Substantia nigra (tissue), 51 donors: ENCODE measurements at places on chromosomes 11 and 22.
A peak's percentile ranks its signal among the peaks of the same experiment; 100 is the strongest.

DNA sequence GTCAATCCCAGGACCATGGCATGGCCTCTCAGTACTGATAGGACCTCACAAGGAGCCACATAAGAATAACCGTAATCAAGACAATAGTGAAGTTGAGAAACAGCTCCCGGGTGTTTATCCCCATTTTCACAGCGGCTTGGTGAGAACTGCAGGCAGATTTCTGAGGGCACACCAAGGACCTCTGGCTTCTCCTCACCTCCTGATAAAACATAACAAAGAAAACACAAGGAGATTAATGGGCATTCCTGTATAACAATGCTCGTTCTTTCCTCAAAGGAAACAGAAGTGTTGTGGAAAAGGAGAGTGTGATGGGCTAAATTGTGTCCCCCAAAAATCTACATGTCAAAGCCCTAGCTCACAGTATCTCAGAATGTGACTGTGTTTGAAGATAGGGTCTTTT is 4.0 kb downstream of the SLN start:
- DNase-seq = no peak

GRCh38 chr22:28801845-28802594 is 1.7 kb upstream of the XBP1 start:
- no peak for DNase-seq

GRCh38 chr11:71251761-71252268 is 562 bp downstream of the SHANK2 start:
- DNase-seq = peak; percentile 9

- no peak for DNase-seq
Measured at GRCh38 chr22:27726686-27727449, 74.7 kb downstream of the MN1 start.

DNA sequence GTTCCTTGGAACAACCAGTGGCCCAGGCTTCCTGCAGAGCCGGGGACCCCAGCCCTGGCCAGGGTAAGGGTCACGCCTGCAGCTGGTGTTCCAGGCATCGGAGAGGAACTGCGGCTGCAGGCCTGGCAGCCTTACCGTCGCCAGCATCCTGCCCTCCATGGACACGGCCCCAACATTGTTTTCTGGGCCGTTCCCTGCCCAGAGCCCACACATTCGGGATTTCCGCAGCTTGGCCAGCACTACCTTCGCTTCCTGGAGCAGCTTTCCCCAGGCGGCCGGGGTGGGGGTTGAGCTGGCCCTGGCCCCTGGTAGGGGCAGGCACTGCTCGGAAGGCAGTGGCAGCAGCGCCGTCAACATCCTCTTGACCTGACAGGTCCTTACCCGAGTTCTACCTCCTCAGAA is 17.7 kb downstream of the TXN2 start:
- DNase-seq = no peak

- no peak for DNase-seq
Measured at GRCh38 chr22:40716116-40716515, 36.8 kb downstream of the MCHR1 start.

DNA sequence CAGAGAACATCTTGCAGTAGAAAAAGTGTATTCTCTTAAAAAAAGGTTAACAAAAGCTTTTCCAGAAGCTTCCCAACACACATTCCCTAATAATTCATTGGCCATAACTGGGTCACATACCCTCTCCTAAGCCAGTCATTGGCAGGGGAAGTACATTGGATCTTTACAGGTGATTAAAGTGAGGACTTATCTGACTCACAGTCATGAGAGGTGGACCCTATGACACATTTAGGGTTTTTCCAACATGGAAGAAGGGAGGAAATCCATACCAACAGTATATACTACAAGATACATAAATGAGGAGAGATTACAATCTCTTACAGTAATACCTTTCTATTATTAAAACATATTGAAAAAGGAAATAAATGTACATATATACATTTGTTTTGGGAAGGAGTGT is 72.2 kb downstream of the CCDC73 start:
- no peak for DNase-seq

- DNase-seq = no peak
Measured at GRCh38 chr22:19368876-19369275, 62.7 kb downstream of the HIRA start.

- DNase-seq = no peak
Measured at GRCh38 chr22:25113316-25113721, 86.3 kb upstream of the CRYBB3 start.

- no peak for DNase-seq
Measured at GRCh38 chr22:36395055-36395849, 7.5 kb upstream of the MYH9 start.

- DNase-seq = no peak
Measured at GRCh38 chr11:127452533-127452932, 452.0 kb upstream of the KIRREL3 start.

- DNase-seq = no peak
Measured at GRCh38 chr11:117823294-117823945, 1.1 kb downstream of the FXYD2 start.

DNA sequence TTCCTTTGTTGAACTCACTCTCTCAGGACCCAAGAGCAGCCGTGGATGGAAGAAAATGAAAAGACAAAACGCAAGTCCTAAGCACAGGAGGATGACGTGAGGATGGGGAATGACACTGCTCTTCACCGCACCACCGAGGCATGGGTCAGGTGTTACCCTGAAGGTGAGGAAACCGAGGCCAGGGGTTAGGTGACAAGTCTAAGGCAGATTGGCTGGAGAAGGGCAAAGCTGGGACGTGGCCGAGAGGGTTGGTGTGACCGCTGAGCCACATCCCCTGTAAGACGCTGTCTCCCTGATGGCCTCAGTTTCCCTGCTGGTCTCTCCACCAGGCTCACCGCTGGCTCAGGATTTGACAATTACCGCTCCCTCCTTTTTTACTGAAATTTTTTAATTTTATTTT is 284.4 kb downstream of the CTTN start:
- DNase-seq = no peak

DNA sequence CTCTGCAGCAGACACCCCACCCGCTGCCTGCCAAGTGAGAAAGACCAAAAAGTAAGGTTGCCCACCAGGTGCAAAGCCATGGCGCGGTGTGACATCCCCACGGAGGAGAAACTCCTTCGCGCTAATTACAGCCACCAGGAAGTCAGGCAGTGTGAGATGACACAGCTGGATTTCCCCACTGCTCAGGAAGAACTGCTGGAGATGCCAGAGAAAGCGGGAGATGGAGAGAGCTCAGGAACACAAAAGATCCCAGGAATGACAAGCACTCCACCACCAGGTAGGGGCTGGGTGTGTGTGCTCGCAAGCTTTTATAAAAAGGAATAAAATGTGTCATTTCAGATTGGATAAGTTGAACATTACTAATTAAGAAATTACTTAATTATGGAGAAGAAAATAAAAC is 292.7 kb downstream of the OPCML start:
- no peak for DNase-seq

GRCh38 chr22:47836957-47837356 is 1074.5 kb downstream of the TBC1D22A start:
- DNase-seq = no peak

- DNase-seq = no peak
Measured at GRCh38 chr22:20391222-20391621, 2.7 kb upstream of the ZNF74 start.

DNA sequence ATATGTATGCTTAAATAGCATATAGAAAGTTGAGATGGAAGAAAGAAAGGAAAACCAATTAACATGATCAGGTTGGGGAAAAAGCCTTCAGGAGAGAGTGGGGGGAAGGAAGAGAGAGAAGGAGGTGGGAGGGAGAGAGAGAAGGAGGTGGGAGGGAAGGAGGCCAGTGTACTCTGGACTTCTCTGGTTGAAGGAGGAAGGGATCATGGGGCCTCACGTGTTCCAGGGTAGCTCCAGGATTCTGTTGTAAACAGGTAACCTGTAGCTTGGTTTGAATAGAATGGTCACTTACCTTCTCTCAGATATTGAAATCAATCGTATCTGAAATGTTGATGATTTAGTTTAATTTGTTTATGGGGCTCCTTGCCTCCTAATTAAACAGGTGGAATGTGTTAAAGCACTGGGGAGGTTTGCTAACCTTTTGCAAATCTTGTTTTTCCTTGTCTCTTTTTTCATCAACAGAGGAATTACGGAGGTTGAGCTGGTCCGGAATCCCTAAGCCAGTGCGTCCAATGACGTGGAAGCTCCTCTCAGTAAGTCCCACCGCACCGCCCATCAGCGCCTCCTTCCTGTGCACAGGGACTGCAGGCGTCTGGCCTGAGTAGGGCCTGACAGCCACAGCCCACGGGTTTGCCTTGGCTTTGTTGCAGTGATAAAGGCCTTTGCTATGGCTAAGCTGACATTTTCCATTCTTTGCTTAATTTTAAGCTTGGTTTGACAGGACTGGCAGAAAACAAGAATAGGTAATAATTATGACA is 115.9 kb downstream of the TBC1D22A start:
- no peak for DNase-seq

- DNase-seq = peak; percentile 49
Measured at GRCh38 chr11:82867495-82868082, 32.6 kb downstream of the PRCP start.

DNA sequence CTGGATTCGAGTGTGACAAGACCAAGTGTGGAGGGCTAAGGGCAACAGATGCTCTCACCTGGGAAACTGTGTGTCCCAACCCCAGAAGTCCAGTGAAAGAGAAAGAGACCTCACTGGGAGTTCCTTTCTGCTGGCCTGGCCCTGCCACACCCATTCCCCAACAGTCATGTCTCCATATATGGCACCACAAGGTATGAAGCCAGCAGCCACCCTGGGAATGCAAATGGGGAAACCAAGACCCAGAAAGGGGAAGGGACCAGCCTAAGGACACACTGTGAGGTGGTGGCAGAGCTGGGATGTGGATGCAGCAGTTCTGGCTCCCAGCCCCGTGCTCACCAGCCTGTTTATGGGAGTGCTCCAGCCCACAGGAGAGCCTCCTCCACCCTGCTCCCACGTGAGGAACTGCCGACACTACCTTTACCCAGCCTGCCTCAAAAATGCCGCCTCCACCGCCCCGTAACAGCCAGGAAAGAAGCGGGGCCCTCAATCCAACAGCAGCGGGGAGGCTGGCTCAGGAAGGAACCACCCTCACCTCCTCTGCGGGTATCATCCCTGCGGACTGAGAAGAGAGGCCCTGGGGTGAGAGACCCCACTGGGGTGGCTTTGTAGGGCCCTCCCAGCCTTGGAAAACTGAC is 12.6 kb downstream of the LMO1 start:
- DNase-seq = no peak

GRCh38 chr22:40593460-40594273 is 42.9 kb downstream of the MRTFA start:
- no peak for DNase-seq

- DNase-seq = no peak
Measured at GRCh38 chr11:96310236-96310635, 32.8 kb downstream of the MAML2 start.

DNA sequence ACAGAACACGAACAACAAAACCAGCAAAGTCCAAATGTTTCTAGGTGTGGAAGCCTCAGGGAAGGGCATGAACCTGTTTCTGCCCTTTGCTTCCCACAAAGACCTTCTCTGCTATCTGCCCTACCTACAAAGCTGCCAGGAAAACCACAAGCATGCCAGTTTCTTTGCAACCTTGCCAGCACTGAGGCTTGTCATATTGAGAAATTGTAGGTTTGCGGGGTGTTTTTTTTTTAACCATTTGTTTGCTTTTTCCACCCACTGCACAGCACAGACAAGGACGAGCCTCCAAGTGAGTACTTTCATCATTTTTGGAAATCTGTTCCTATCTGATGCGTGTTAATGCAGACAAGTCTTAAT is 12.8 kb downstream of the PARVG start:
- no peak for DNase-seq

GRCh38 chr11:128692753-128693415 is 988 bp upstream of the FLI1 start:
- no peak for DNase-seq

DNA sequence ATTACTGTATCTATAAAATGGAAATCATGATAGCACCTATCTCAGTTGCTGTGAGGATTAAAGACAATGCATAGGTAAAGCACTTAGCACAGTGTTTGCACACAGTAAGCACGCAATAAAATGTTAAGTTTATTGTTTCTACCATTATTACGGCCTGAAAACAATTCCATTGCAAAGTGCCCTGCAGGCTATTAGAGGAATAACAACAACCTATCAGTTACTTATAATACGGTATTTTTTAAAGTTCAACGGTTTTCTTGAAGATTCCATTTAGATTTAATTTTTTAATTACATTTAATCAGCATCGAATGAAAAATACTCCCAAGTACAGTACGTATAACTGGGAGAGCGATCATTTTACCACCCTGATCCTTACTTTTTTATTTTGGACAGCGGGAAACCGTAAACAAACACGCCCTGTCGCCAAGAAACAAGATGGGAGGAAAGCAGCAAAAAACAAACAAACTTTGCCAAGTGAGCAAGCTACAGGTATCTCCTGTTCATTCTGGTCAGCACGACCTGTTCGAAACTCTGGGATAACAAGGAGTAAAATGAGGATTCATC is 893 bp downstream of the SLC36A4 start:
- DNase-seq = no peak

DNA sequence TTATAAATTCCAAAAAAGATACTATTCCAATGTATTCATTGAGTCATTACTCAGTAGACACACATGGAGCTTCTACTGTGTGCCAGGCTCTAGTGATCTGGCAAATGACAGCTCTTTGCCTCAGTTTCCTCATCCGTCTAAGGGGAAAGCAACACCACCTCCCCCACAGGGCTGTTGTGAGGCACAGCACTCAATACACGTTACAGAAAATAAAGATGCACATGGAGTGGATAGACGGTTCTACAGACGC is 6.5 kb upstream of the MALAT1 start:
- DNase-seq = no peak
